ENCODE measurements at places on chromosomes 5 and 9.

GRCh38 chr9:135073081-135073740 is 14.3 kb upstream of the OLFM1 start:
- no peaks in the 10 kb centered on the region for H3K4me1 ChIP-seq
- no peaks in the 10 kb centered on the region for H3K27me3 ChIP-seq
- no peak for DNase-seq

DNA sequence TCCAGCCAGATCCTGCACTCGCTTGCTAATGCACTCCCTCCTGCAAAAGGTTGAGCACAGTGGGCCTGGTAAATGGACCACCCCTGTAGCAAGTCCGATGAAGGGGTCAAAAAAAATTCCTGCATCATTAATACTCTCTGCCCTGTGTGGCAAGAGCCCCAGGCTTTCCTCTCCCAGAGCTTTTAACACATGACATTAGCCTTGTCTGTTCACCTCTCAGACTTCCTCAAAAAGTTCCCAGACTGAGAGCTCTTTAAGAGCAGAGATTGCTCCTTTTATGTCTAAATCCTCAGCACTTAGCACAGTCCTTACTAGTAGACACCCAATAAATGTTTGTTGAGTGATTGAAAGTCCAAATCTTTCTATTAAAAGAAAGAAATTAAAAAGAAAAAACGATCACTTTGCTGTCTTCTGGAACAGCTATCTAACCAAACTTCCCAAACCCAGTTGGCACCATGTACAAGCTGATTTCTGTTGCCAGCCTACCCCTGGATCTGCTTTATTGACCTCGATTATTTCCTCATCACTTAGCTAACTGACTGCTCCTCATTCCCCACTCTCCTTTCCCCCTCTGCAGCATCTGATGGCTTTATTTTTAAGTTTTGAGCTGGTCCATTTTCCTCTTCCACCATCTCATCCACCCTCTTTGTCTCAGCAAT is 209.8 kb downstream of the ENC1 start:
- H3K36me3 ChIP-seq: no peaks in the 10 kb centered on the region
- DNase-seq: no peak
- H3K4me3 ChIP-seq: no peak overlapping the region
- H3K4me1 ChIP-seq: no peaks in the 10 kb centered on the region

DNA sequence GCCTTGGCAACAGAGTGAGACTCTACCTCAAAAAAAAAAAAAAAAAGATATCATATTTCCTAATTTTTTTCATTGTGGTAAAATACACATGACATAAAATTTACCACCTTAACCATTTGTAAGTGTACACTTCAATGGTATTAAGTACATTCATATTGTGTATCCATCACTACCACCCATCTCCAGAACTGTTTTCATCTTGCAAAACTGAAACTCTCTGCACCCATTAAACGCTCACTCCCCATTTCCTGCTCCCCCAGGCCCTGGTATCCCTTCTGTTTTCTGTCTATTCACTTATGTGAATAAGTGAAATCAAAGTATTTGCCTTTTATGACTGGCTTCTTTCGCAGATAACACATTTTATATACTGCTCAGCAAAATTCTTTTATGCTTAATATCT is 12.8 kb downstream of the LRRC8A start:
- H3K4me3 ChIP-seq: no peak overlapping the region
- DNase-seq: no peak
- no peaks in the 10 kb centered on the region for H3K27me3 ChIP-seq
- peaks cover 23% of the 10 kb centered on the region for H3K36me3 ChIP-seq

DNA sequence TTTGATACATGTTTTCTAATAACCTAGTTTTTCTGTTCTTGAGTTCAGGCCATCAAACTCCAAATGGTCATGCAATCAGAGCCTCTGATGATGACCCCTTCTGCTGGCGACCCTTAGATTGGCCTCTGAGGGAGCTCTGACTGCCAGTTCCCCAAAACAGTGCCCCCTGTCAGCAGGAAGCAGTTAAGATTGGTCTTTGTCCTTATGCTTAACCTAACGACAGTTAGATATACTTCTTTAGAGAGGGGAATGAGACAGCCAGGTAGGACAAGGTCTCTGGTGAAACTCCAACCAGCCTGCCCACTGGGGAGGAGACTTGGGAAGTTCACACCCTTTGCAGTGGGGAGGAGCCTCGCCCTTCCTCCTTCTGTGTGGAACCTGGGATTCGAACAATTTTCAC is 390.4 kb upstream of the KIF2A start:
- no peaks in the 10 kb centered on the region for H3K4me1 ChIP-seq
- DNase-seq: no peak
- no peak overlapping the region for H3K4me3 ChIP-seq
- H3K36me3 ChIP-seq: no peaks in the 10 kb centered on the region
- no peak overlapping the region for H3K27ac ChIP-seq

DNA sequence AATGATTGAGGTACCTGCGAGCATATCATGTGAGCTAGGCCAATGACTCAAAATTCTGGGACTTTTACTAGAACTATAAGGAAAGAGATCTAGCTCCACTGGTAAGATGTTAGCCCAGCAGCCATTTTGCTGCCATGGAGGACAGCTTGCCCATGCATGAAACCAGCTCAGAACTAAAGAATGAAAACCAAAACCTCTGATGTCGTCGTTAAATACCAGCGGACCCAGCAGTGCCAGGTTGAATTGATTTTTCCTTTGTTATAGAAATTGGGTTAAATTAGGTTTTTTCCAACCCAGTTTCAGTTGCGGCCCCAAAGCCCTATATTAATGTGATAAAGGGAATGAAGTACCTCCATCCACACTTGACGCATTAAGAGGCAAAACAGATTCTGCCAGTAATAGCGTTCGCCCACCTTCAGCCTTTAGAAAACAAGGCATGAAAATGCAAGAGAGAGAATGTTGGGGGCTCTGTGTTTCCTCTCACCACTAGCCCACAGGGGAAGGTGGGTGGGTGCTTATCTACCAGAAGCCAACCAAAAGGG is 5.5 kb upstream of the ITK start:
- no peak overlapping the region for H3K4me3 ChIP-seq
- no peaks in the 10 kb centered on the region for H3K27me3 ChIP-seq
- H3K4me1 ChIP-seq: peaks cover 40% of the 10 kb centered on the region
- H3K27ac ChIP-seq: no peak overlapping the region
- DNase-seq: no peak

- no peak overlapping the region for H3K4me3 ChIP-seq
- H3K27me3 ChIP-seq: no peaks in the 10 kb centered on the region
- H3K36me3 ChIP-seq: peaks cover 31% of the 10 kb centered on the region
- no peak overlapping the region for H3K27ac ChIP-seq
- no peak for DNase-seq
Measured at GRCh38 chr9:32566770-32567169, 6.2 kb downstream of the NDUFB6 start.

DNA sequence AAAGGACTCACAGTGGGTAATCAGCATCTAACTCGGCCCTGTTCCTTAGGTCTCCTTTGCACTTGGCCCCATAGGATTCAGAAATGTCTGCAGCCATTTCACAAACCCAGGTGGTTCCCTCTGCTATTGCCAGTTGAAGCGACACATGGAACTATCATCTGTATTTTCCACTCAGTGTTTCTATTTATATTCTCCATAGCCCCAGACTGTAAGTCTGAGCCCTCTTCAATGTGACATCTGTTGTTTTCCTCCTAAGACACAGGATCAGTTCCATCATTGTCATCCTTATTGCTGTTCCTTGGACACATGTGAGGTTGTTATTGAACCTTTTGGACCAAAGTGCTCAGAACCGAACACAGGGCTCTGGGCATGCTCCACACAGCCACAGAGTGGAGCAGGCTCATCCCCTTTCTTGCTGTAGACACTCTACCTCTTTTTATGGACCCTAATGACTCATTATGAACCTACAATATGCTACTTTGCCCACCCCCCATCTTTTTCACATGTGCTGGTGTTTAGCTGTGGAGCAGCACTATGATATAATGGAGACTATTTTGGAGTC is 36.4 kb downstream of the GARNL3 start:
- H3K36me3 ChIP-seq: no peaks in the 10 kb centered on the region
- no peaks in the 10 kb centered on the region for H3K27me3 ChIP-seq
- no peaks in the 10 kb centered on the region for H3K4me1 ChIP-seq
- H3K27ac ChIP-seq: no peak overlapping the region
- DNase-seq: no peak

DNA sequence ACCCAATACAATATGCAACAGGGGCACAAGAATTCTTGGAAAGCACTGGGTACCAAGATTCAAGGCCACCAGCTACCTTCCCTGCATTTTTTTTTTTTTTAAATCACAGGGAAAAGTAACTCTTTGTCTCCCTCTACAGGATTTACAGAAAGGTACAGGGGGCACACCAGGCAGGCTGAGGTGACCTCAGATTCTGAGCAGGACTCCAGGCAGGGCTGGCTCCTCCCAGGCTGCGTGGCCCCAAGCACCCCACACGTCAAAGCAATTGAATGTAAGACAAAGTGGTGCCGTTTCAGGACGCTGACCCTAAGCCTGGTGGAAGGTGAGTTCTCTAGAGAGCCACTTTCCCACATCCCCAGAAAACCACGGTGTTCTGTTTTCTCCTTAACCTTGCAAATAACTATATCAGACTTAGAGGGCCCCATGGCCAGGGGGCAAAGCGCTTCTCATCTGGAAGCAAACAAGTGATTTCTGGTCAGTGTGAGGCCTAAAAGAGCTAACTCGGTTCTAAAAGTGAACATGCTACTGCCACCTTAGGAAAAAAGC is 222.6 kb downstream of the ROR2 start:
- no peaks in the 10 kb centered on the region for H3K36me3 ChIP-seq
- H3K4me1 ChIP-seq: no peaks in the 10 kb centered on the region
- H3K27ac ChIP-seq: no peak overlapping the region
- H3K4me3 ChIP-seq: no peak overlapping the region
- no peaks in the 10 kb centered on the region for H3K27me3 ChIP-seq
- no peak for DNase-seq

DNA sequence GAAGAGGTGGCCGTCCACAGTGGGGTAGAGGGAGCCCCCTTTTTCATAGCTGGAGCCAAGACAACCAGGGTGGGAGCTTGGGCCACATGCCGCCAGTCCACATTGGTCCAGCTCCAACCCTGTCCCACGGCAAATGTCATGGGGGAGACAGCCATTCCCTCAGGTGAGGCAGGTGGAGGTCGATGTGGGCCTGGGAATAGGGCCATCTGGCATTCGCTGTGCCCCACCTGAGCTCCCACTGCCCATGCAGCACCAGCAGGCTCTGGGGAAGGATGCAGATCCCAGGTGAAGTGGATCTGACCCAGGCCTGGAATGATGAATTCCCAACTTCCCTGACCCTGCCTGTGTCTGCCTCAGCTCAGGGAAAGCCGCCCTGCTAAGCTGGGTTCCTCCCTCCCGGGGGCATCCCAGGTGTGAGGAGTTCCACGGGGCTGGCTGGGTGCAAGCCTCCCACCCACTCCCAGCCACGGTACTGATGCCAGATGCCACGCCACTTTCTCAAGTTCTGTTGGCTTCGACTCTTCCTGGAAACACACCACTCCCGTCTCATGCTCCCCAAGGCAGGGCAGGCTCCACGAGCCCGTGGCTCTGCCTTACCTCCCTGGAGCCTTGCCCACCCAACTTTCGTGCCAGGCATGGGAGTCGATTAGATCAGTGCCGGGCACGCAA is 25.2 kb upstream of the FCN2 start:
- no peaks in the 10 kb centered on the region for H3K27me3 ChIP-seq
- no peak for DNase-seq
- H3K4me1 ChIP-seq: no peaks in the 10 kb centered on the region
- H3K27ac ChIP-seq: no peak overlapping the region

DNA sequence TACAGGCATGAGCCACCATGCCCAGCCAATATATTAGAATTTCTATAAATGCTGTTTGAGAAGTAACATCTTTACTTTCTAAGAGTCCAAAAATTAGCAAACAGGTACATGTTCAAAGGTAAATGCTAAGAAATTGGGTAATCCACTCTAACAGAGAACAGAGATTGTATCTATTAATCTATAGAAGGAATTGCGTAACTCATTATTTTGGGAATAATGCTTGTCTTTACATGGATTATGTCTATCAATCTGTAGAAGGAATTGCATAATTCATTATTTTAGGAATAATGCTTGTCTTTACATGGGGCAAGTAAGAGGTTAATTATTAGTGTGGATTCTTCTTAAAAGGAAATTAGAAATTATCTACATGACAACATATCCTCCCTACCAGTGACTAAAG is 30.5 kb downstream of the CCNH start:
- no peak overlapping the region for H3K4me3 ChIP-seq
- H3K27ac ChIP-seq: no peak overlapping the region
- H3K27me3 ChIP-seq: no peaks in the 10 kb centered on the region

GRCh38 chr5:16067415-16067814 is 112.2 kb downstream of the MARCHF11 start:
- H3K4me3 ChIP-seq: no peak overlapping the region
- H3K27me3 ChIP-seq: no peaks in the 10 kb centered on the region
- no peak overlapping the region for H3K27ac ChIP-seq
- no peaks in the 10 kb centered on the region for H3K36me3 ChIP-seq
- no peak for DNase-seq

GRCh38 chr9:69571032-69571431 is 101.1 kb downstream of the APBA1 start:
- DNase-seq: no peak
- no peak overlapping the region for H3K27ac ChIP-seq
- H3K36me3 ChIP-seq: no peaks in the 10 kb centered on the region
- H3K4me3 ChIP-seq: no peak overlapping the region
- no peaks in the 10 kb centered on the region for H3K27me3 ChIP-seq
- H3K4me1 ChIP-seq: no peaks in the 10 kb centered on the region

GRCh38 chr9:131148276-131148675 is 22.9 kb downstream of the NUP214 start:
- no peaks in the 10 kb centered on the region for H3K27me3 ChIP-seq
- H3K4me3 ChIP-seq: no peak overlapping the region
- no peak for DNase-seq
- peaks cover 91% of the 10 kb centered on the region for H3K36me3 ChIP-seq
- no peaks in the 10 kb centered on the region for H3K4me1 ChIP-seq

DNA sequence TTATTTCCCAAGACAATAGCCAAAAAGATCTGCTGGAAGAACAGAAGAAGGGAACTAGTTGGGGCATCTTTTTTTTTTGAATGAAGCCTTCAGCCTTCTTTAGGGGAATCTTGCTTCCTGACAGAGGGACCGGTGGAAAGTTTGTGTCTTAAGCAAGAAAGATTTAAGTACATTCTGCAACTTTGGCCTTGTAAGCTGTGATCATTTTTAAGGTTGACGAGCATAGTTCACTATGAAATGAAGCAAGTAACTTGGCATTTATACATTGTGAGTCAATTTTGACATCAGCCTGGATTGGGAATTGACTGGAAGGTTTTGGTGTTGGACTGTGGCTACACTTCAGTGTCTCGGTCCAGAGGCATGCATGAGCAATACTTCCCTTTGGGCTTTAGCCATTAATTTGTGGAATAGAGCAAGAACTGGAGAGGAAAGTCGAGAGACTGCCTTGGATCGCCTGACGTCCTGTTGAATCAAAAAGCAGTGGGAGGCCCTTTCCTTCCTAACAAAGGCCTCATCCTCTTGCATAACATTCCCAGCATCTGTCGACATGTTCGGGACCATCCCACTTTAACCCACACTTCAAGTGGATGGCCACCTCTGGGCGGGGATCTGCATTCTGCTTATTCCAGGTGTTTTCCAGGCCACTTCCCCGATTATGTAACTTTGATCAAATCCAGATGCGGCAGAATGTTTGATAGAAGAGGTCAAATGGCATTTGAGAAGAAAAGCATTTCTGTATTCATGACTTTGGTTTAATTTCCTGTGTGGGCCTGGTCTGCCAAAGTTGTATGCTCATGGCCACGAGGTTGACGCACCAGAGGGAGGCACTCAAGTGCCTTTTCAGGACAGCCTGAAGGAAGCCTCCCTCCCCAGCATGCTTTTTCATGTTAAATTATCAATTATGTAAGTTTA is 12.5 kb downstream of the ABL1 start:
- no peak overlapping the region for H3K4me3 ChIP-seq
- H3K27me3 ChIP-seq: no peaks in the 10 kb centered on the region
- no peak for DNase-seq
- no peaks in the 10 kb centered on the region for H3K4me1 ChIP-seq

All from effector memory CD4-positive, alpha-beta T cell (primary cell).